ENCODE measurements at places on chromosomes 16 and 17.

GRCh38 chr17:10698096-10698818, 863 bp downstream of the ADPRM start:
- no peak for DNase-seq

DNA sequence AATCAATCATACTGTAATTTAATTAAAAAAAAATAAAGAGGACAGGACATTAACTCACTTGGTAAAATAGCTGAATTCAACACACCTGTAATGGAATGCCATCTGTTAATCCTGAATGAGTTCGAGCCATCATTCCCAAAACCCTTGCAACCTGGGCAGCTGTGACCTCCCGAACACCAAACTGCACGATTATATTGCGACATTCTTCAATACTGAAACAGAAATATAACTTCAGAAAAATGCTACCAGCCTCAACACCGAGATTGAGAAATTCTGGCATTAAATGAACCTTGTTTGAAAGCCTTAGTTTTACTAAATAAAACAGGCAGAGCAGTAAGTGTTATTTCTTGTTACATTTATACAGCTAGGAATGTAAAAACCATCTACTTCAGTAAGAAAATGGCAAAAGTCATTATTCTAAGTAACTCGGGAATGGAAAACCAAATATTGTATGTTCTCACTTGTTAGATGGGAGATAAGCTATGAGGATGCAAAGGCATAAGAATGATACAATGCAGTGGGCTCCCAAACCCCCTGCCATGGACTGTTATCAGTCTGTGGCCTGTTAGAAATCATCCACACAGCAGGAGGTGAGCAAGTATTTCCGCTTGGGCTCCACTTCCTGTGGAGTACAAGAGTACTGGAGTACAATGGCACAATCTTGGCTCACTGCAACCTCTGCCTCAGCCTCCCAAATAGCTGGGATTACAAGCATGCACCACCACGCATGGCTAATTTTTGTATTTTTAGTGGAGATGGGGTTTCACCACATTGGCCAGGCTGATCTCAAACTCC, 46.5 kb downstream of the CNOT1 start:
- no peak for DNase-seq

GRCh38 chr17:10210151-10210574, 11.8 kb upstream of the GAS7 start:
- DNase-seq: no peak

- DNase-seq: no peak
Observed at GRCh38 chr16:4414187-4414917, 2.0 kb downstream of the CORO7 start.

GRCh38 chr16:78428193-78428592, 328.7 kb downstream of the WWOX start:
- no peak for DNase-seq

- no peak for DNase-seq
Observed at GRCh38 chr17:80962356-80963329, 29.0 kb upstream of the CHMP6 start.

DNA sequence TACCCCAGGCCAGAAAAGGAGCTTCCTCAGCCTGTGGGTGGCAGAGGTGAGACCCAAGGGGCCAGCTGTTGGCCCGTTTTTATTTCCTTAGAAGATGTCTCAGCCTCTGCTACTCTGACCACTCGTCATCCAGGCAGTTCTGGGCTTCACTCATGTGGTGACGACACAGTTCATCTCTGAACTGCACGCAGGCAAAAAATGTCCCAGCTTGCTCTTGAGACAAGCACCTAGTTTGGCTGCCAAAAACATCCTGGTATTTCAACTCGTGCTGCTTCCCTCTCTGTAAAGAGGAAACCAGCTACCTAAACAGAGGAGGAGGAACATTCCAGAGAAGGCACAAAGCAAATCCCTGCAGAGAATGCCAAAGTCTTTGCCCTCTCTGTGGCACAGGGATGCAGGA, 125.7 kb downstream of the XYLT1 start:
- no peak for DNase-seq

DNA sequence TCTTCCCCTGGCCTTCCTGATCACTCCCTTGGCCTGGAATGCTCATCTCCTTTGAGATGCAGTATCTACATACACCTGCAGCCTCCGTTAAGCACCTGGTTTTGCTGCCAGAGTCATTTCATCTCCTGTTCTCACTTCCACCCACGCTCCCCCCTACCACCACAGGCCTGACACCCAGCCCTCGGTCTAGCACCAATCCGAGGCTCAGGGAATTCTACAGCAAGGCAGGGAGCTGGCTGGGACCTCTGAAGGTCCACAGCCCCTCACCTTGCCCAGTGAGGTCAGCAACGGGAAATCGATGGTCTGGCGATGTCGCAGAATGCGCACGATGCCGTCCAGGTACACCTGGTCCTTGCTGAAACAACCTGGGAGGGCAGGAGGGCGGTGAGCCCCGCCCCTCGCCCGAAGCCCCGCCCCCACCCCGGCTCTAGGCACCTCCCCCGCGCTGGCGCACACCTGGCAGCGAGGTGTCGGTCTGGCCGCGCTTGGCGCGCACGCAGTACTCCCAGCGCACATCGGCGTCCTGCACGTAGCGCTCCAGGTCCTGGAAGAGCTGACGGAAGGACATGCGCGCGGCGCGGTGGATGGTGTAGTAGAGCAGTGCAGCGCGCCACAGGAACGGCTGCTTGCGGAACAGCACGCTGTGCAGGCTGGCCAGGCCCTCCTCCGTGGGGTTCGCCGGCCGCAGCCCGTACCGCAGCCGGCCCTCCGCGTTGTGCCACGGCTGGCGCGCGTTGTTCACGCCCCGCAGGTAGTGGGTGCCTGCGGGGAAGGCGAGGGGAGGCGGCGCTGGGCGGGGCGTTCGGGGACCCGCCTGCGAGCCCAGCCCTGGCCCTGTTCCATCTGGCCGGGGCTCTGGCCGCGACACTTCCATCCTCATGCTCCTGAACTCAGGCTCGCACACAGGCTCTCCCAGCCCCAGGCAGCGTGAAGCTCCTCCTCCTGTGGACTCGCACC, 5.7 kb downstream of the MATCAP1 start:
- DNase-seq: no peak

DNA sequence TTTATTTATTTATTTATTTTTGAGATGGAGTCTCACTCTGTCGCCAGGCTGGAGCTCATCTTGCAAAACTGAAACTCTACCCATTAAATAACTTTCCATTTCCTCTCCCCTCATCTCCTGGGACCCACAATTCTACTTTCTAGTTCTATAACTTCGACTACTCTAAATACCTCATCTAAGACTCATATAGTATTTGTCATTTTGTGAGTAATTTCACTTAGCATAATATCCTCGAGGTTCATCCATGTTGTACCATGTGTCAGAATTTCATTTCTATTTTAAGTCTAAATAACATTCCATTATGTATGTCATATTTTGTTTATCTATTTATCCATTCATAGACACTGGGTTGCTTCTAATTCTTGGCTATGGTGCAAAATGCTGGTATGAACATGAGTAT, 5.1 kb upstream of the NT5M start:
- DNase-seq: no peak

- no peak for DNase-seq
Observed at GRCh38 chr17:81025065-81025740, 9.7 kb upstream of the BAIAP2 start.

DNA sequence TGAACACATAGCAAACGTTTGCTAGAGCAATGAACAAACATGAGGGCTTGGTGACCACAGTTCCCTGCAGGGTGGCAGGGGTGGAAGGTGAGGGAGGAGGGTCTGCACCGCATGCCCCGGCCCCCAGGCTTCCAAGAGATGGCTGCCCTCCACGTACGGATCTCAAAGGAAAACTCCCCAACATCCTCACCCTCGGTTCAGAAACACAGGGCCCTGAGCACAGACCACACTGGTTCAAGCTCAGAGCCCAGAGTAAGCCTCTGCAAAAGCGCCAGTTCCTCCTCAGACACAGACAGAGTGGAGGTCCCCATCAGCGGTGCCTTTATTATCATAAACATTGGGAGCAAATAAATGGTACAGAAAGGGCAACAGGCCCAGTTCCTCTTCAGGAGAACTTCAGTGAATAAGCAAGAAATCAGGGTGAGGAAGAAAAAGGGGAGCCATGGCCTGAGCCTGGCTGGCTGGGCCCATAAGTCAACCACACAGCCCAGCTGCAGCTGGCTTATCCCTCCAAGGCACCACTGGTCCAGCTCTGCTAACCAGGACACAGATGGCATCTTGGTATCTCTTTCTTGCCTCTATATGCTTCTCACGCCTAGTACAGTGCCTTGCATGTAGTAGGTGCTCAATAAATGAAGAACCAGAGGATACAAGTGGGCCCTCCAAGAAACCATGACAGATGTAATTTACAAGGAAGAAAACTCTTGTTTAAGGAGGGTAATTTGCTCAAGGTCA, 11.0 kb downstream of the MPO start:
- DNase-seq: no peak

GRCh38 chr16:55500530-55501011, 8.3 kb upstream of the LPCAT2 start:
- peak; percentile 79 for DNase-seq

GRCh38 chr16:6498858-6499257, 833.8 kb upstream of the RBFOX1 start:
- DNase-seq: no peak

DNA sequence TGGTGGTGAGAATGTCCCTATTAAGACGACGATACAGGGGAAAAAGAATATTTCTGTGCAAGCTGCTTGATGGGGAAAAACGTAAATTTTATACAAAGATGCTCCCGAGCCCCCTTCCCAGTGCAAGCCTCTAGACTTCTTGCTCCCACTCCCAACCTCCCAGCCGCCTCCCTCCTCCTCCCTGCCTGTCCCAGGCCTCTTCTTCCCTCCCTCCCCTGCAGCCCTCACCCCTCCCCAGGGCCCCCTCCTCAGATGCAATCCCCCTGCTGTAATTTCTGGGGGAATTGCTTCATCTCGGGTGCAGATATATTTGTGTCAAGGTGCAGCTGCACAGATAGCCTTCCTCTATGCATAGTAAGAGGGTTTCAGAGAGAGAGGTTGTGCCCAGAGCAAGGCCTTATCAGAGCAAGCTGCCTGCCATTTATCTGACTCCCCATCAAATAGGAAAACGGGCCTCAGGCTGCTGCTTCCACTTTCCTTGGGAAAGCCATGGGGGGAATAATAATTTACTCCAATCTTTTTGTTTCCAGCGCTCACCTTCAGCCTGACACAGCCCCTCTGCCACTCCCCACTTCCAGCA, 47.4 kb upstream of the LHX1 start:
- DNase-seq: no peak

DNA sequence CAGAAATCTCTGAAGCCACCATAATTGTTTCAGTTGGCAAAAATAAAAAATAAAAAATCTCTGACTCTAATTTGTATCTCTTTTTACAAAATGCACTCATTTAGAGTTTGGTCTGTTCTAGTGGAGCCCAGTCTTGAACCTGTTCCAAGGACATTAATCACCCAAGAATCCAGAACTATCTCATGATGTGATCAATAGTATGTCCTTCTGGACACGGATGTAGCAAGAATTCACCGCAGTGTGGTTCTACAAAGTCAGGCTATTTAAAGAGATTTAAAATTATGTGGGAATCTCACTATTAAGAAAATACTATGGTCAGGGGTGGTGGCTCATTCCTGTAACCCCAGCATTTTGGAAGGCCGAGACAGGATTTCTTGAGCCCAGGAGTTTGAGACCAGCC, 21.8 kb upstream of the ANKFN1 start:
- no peak for DNase-seq

DNA sequence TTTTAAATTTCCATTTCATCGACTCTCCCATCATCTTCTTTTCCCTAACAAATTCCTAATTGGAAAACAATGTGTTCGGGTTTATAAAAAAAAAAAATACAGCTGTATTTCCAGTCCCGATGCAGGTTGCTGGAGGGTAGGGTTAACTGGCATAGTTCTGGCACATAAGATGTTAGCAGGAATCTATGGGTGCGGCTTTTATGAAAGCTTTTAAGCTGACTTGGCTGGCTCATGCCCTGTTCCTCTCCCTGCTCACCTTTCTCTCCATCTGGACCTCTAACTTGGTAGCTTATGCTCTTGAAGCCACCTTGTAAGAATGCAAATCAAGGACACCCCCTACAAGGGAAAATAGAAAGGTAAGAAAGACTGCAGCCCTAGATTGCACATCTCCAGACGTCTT, 33.2 kb upstream of the KCNJ2 start:
- no peak for DNase-seq

DNA sequence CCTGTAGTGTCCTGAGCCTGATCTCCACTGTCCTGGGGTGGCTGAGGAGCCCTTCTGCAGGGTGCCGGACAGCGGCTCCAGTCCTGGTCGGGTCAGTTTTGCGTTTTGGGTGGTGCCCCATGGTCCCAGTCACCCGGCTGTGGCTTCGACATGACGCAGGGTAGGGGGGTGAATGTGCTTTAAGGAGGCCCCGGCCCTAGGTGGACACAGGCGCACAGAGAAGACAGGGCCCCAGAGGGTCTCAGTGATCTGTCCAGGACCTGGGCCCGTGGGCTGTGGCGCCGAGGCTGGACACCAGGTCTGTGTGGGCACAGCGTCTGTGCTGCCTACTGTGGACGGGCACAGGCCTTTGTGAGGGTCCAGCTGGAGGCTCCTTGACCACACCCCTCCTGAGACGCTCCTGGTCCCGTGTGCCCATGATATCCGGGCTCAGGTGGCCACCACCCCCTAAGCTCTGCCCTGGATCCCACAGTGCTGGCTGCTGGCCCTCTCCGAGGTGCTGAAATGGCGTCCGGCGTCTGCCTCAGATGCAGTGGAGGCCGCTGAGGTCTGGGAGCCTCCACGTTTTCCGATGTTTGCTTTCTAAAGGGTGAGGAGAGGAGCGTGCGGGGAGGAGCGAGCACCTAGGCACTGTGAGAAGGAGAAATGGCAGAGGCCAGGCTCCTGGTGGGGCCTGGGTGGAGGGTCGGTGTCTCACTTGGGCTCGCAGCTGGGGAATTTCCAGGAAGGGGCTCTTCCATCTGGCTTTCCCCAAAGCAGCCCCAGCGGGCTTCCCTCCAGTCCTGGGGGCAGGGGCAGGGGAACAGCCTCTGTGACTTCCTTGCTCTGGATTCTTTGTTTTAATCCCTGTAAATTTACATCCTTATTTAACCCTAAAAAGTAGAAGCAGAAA, 56.1 kb upstream of the ACSF3 start:
- DNase-seq: no peak

- DNase-seq: no peak
Observed at GRCh38 chr17:76152591-76152990, 11.5 kb upstream of the FOXJ1 start.

- no peak for DNase-seq
Observed at GRCh38 chr17:21177401-21177800, 36.6 kb downstream of the TMEM11 start.

GRCh38 chr17:13785981-13786598, 184.4 kb upstream of the HS3ST3A1 start:
- no peak for DNase-seq

DNA sequence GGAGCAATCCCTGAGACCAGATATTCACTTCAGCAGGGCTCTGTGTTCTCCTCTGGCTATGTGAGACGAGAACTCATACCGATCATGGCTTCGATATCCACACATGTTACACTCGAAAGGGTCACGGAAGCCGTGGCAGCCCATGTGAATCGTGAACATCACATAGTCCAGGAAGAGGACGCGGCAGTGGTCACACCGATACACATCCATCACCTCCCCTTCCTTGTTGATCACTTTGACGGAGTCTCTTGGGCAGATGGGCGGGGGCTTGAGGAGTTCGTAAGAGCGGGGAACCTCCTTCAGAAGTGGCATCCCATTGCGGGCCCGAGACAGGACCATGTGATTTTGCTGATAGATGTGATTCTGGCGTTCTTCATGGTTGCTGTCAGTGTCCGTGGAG, 28.0 kb downstream of the GRB7 start:
- no peak for DNase-seq
